Activated CD8-positive, alpha-beta T cell treated with anti-CD3 and anti-CD28 coated beads, Interleukin-2, amount 10 ng/mL, durations not matched to agents 7 days and 5 days (primary cell): ENCODE measurements at places on chromosomes 12 and 14. TPM values are rescaled to one million over a fixed set of nuclear protein-coding genes. Genes with fewer than 3 reads are reported as not detected.

Gene IFI27
- 129 TPM for total RNA-seq

Gene SMCO2
- not detected for total RNA-seq

Gene MARK3
- total RNA-seq = 76.8 TPM

Gene PPM1H
- not detected for total RNA-seq

Gene PRH2
- total RNA-seq = not detected

Gene INTS13
- total RNA-seq = 52.8 TPM

Gene PIWIL1
- not detected for total RNA-seq

Gene HECTD4
- 47.8 TPM for total RNA-seq

- no peaks in the 10 kb centered on the region for H3K36me3 ChIP-seq
- peaks cover 18% of the 10 kb centered on the region for H3K27me3 ChIP-seq
- peaks cover 2% of the 10 kb centered on the region for H3K4me1 ChIP-seq
- H3K27ac ChIP-seq = no peak overlapping the region
- no peak overlapping the region for H3K4me3 ChIP-seq
- no peak for DNase-seq
Measured at GRCh38 chr14:75182821-75183220, 6.4 kb upstream of the TMED10 start.

- peaks cover 57% of the 10 kb centered on the region for H3K27me3 ChIP-seq
- H3K4me3 ChIP-seq = peak within 1 kb of the TSS; percentile 60
- DNase-seq = peak; percentile 65
- no peak within 1 kb of the TSS for H3K27ac ChIP-seq
Measured at GRCh38 chr14:99793213-99794150, at the start of gene EML1. TSS of gene EML1 (plus strand) at chr14:99793413. CDS start at chr14:99793477, 64 bp downstream.

- H3K4me3 ChIP-seq = no peak within 1 kb of the TSS
- no peaks in the 10 kb centered on the region for H3K4me1 ChIP-seq
- H3K27ac ChIP-seq = no peak within 1 kb of the TSS
- peaks cover 2% of the 10 kb centered on the region for H3K36me3 ChIP-seq
Measured at GRCh38 chr14:93430315-93431035, at the start of gene UNC79. TSS of gene UNC79 (plus strand) at chr14:93430939. CDS start at chr14:93431030, 91 bp downstream.

DNA sequence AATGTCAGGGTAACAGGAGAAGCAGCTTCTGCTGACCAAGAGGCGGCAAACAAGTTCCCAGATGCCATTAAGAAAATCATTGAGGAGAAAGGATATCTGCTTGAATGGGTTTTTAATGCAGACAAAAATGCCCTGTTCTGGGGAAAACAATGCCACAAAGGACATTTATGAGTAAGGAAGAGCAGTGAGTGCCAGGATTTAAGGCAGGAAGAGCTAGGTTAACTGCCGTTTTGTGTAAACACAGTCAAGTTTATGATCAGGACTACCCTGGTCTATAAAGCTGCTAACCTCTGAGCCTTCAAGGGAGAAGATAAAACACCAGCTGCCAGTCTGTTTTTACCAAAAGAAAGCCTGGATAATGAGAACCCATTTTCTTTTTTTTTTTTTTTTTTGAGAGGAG is 8.5 kb downstream of the MAPKAPK5 start:
- H3K36me3 ChIP-seq = peaks cover 41% of the 10 kb centered on the region
- no peaks in the 10 kb centered on the region for H3K27me3 ChIP-seq
- peaks cover 17% of the 10 kb centered on the region for H3K4me1 ChIP-seq
- no peak for DNase-seq
- H3K4me3 ChIP-seq = no peak overlapping the region
- H3K27ac ChIP-seq = no peak overlapping the region

GRCh38 chr14:93317875-93318807 is 14.7 kb downstream of the BTBD7 start:
- H3K27me3 ChIP-seq = no peaks in the 10 kb centered on the region
- peaks cover 3% of the 10 kb centered on the region for H3K36me3 ChIP-seq
- peaks cover 10% of the 10 kb centered on the region for H3K4me1 ChIP-seq
- H3K27ac ChIP-seq = no peak overlapping the region
